Dermis blood vessel endothelial cell (primary cell): ENCODE measurements at places on chromosomes 13 and 19. TPM values are rescaled to one million over a fixed set of nuclear protein-coding genes. Genes with fewer than 3 reads are reported as not detected.

The TSSK6 gene
- 0.68 and 1.4 TPM in 2 replicates for total RNA-seq

The CYP2A7 gene
- total RNA-seq: not detected in 2 replicates

The FPR1 gene
- not detected in 2 replicates for total RNA-seq

The ACER1 gene
- total RNA-seq: not detected in 2 replicates

The PGLYRP2 gene
- total RNA-seq: 0.05 TPM in 1 of 2 replicates, not detected in the other

The SERPINE3 gene
- 0.09 TPM in 1 of 2 replicates, not detected in the other for total RNA-seq

The ABCC4 gene
- 6.1 and 9.8 TPM in 2 replicates for total RNA-seq

The PALM3 gene
- not detected in 2 replicates for total RNA-seq

The NOVA2 gene
- total RNA-seq: 7.0 and 16.9 TPM in 2 replicates

The SLC15A1 gene
- total RNA-seq: 0.05 TPM in 1 of 2 replicates, not detected in the other

The LRG1 gene
- total RNA-seq: 1.2 and 1.6 TPM in 2 replicates

The PCDH8 gene
- total RNA-seq: under 0.01 TPM in 1 of 2 replicates, not detected in the other

The NCAN gene
- not detected in 2 replicates for total RNA-seq

The LRCH1 gene
- total RNA-seq: 21.8 and 25.7 TPM in 2 replicates

The ANGPTL8 gene
- total RNA-seq: not detected in 2 replicates

The SHISA7 gene
- not detected in 2 replicates for total RNA-seq

The SIGLEC8 gene
- not detected in 2 replicates for total RNA-seq
